Effector memory CD4-positive, alpha-beta T cell (primary cell): ENCODE measurements at places on chromosomes 11 and 22.

GRCh38 chr11:35615921-35616900 lies 2.0 kb upstream of the FJX1 start:
- DNase-seq: peak; percentile 12

DNA sequence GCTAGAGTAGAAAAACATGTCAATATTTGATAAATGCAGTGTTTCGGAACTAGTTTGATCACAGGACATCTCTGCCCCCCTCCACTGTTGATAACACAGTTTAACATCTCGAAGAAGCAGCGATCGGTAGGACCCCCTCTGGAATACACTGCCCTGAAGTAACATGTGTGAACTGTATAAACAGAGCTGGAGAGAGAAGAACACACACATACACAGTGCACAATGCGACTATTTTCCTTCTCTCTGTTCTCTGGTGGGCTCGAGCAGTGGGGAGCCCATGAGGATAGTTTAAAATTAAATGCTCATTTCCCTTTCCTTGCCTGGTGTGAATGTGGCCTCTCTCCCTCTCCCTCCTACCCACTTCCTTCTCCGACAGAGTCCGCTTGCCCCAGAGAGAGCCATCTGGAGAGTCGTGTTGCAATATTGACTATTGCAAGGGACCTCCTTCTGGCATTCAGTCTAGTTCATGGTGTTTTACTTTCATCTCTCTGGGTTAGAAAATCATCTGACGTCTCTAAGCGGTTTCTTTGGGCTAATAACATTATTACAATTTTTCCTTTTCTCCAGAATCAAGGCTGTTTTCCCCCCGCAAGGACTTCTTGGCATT lies 51.6 kb upstream of the BARX2 start:
- no peak for DNase-seq

DNA sequence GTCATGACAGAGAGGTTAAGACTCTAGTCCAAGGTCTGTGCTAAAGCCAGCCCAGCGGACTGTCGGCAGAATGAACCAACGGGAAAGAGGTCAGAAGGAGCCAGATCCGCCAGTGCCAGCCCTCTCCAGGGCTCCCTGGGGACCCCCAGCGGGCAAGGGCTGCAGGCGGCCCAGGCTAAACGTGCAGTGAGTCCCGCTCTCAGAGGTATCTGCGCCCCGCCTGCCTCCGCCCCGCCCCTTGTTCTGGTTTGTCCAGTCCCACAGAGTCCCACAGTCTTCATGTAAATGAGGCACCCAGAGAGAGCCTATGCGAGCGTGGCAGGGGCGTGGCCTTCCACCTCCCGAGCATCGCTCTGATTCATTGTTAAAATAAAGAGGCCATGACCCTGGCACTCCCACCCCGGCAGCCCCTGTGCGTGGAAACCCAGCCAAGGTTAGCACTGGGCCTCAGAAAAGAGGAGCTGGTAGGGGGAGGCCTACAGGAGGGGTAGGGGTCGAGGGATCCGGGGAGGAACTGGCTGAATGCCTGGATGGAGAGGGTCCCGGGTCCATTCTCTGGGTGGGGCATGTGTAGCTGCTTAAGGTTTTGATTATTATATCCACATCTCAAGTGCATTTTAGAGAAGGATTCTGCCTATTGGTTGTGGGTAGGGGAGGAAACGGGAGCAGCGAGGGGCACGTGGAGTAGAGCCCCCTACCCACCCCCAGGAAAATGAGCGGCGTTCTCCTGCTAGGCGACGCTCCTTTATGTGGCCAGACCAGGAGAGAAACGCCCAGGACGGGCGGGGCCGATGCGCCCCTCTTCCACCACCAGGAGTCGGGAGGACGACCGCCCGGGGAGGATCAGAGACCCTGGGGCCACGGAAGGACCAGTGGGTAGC lies at the start of gene TRIOBP:
Gene TRIOBP (plus strand): TSS at position 392 of the 881 bp plus-strand sequence. CDS start 4,318 bp downstream, outside the sequence.
- peak; percentile 63 for DNase-seq

GRCh38 chr22:31272522-31273446 lies 19.5 kb downstream of the PIK3IP1 start:
- no peak for DNase-seq

DNA sequence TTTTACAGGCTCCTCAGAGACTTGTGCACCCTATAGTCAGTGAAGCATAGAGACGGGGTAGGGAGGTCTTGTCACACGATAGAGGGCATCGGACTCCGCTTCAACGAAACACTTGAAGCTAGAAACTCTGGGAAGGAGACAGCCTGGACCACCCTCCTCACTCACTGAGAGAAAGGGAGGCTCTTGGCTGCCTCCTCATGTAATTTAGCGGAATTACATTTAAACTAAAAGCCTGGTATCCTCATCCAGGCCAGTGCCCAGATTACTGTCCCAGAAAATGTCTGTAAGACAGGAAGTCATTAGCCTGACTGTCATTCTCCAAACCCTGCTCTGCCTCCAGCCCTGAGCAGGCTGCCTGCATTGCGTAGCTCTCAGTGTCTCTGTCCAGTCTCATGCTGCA lies 36.0 kb downstream of the TTLL1 start:
- DNase-seq: no peak
